Neuronal stem cell (in vitro differentiated cells): ENCODE measurements at places on chromosomes 4 and X.

- DNase-seq, result no peak
Measured at GRCh38 chr4:139014371-139015268, 961 bp upstream of the NOCT start.

DNA sequence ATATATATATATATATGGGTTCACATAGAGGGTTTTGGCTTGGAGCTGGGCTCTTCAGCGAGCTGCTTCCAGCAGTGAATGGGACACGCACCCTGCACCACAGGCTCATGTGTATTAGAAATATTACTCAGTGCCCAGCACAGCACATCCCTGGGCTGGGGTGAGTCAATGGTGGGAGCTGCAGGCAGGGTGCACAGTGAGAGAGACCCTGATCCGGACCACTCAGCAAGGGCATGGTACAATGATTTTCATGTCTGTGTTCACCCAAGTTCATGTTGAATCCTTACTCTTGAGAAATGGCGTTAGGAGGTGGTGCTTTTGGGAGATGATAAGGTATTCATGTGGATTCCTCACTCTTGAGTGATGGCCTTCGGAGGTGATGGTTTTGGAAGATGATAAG lies 194.7 kb downstream of the ASMT start:
- no peak for DNase-seq

DNA sequence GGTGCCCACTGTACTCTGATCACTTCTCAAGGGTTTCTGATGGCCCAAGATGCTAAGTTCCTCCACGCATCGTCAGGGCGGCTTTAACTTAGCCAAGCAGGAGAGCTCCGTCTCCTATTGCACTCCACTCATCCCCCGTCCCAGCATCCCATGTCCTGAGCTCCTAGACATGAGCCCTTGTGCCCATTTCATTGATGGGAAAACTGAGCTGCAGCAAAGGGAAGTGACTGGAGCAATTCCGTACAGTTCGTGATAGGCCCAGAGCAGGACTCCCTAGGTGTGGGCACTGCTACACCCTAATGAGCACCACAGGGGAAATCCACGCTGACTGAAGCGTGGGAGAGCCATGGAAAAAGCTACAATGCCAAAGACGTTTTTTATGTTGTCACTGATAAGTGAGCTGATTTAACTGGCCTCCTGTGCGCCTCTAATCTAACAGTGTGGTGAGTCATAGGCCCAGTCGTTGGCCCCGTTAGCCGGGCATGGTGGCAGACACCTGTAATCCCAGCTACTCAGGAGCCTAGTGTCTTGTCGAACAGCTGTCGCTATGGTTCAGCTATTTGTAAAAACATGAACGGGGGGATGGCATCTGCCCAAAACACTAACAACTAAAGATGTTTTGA lies 14.9 kb downstream of the NSDHL start:
- DNase-seq, result no peak

DNA sequence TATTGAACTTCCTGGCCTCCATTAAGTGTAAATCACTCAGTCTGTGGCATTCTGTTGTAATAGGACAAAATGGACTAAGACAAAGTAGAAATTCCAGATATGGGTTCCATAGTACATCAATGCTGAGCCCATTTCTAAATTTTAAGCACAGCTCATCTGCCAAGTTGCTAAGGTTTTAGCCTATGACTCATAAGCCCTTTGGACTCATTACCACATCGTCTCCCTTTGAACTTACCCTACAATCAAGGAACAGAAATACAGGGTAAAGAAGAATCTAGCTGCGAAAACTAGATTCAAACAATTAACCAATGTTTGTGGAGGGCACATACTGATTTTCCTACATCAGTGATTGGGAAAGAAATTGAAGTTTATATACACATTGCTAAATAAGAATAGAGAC lies 31.8 kb downstream of the NAA11 start:
- DNase-seq, result no peak

GRCh38 chr4:134533068-134533467 lies 331.5 kb upstream of the PABPC4L start:
- no peak for DNase-seq

- no peak for DNase-seq
Measured at GRCh38 chrX:36071061-36071460, 151.5 kb downstream of the CFAP47 start.

GRCh38 chr4:164169591-164169990 lies 584.3 kb upstream of the SMIM31 start:
- DNase-seq, result no peak

DNA sequence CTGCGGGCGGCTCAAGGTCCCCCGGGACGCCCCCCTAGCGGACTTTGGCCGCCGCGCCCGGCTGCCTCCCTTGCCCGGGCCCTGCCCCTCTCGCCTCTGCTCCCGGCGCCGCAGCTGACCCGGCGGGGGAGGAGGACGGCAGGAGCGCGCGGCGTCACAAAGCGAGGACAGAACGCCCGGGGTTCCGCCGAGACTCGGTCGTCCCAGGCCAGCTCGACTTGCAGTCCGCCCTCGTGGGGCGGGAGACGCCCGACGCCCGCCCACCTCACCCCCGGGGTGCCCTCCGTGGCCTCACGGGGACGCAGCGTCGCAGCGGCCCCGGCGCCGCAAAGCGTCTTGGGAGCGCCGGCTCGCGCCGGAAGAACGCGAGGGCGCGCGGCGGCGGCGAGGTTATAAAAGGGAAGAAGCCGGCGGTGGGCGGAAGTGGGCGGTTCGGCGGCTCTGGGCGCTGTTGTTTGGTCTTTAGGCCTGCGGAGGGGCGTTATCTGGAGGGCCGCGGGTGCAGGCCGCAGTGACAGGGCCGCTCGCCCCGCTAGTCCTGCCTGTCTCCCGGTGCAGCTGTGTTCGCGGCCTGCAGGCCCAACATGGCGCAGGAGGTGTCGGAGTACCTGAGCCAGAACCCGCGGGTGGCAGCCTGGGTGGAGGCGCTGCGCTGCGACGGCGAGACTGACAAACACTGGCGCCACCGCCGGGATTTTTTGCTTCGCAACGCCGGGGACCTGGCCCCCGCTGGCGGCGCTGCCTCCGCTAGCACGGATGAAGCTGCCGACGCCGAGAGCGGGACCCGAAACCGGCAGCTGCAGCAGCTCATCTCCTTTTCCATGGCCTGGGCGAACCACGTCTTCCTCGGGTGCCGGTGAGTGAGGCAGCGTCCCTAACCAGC lies at the start of gene CDKN2AIP:
CDKN2AIP (plus strand) TSS at position 423 of the 883 bp plus-strand sequence; CDS start at position 585, 162 bp downstream.
- DNase-seq, result peak; percentile 96

DNA sequence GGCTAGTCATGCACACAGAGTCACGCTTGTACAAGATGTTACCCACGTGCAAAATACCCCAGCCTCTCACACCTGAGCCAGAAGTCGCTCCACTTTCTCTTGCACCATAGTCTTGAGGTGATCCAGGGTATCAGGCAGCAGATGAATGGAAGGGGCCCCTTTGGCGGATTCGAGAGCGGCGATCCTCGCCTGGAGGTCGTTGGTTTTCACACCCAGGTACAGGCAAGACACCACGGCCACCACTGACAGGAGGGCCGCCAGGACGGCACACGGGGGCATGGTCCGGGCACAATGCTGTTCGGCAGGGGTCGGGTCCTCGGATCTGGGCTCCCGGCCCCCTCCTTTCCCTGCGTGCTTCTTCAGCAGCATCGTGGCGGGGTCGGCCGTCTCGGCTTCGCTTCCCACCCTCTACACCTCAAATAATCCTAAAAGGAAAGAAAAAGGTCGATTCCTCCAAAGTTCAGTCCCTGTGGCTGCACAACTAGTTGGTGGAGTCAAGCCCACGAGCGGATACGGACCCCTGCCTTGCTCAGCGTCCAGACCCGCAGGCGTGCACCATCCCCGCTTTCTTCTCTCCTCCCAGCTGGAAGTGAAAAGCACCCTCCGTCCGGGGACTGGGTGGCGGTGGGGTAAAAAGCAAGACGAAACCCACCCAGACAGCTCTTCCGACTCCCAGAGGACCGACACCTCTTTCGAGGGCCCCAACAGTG lies 652 bp downstream of the COL25A1 start:
- DNase-seq, result no peak

GRCh38 chr4:146110871-146111485 lies 64.5 kb upstream of the LSM6 start:
- DNase-seq, result no peak

GRCh38 chr4:152399246-152399645 lies 136.6 kb downstream of the FBXW7 start:
- no peak for DNase-seq

DNA sequence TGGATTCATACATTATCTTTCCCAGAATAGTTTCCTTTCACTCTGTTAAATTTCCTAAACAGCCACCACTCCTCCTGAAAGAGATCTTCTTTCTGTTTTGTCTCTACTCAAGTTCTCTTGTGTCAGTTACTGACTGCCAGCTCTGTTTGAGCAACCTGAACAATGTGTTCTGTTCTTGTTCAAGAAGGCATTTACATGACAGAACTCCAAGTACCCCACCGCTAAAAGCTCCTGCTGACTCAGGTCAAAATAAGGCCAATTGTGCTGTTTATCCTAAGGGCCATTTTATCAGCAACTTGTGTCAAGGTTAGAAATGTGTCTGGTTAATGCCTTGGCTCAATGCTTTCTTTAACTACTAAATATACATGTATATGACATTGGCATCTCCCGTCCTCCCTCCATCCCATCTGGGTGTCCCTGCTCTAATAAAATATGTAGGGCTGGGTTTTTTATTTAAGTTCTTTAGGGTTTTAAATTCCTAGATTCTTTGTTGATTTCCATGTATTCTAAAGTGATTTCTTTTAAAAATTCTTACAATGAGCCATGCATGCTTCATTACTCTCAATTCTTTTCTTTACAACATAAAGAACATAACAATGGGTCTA lies 144.3 kb upstream of the PAQR3 start:
- peak; percentile 14 for DNase-seq

DNA sequence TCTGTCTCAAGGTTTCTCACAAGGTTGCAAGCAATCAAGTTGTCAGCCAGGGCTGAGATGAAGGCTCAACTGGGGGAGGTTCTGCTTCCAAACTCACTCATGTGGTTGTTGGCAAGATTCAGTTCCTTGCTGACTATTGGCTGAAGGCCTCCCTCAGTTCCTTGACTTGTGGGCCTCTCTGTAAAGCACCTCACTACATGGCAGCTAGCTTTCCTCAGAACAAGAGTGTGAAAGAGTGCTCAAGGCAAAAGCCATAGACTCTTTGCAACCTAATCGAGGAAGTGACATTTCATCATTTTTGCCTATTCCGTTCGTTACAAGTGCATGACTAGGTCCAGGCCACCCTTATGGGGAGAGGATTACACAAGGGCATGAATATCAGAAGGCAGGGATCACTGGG lies 52.0 kb downstream of the CXorf58 start:
- DNase-seq, result no peak

DNA sequence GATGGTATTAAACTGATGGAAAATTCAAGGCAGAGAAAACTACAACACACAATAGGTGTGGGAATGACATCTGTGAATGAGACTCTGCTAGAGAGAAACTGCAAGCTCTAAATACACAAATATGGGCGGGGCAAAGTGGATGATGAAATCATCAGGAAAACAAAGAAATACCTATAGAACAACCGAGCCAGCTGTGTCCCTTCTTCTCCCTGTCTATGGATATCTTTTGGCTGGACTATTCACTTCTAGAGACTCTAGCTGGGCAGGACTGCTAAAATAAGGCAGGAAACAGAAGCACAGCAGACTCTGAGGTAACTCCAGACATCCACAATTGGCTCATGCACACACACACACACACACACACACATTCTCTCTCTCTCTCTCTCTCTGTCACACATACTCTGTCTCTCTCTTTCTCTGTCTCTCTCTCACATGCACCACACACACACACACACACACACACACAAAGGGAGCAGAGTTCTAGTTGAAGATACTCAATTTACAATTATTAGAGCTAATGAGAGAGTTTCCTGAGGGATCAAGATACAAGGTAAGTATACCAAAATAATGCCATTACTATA lies 27.2 kb upstream of the EDNRA start:
- DNase-seq, result no peak

DNA sequence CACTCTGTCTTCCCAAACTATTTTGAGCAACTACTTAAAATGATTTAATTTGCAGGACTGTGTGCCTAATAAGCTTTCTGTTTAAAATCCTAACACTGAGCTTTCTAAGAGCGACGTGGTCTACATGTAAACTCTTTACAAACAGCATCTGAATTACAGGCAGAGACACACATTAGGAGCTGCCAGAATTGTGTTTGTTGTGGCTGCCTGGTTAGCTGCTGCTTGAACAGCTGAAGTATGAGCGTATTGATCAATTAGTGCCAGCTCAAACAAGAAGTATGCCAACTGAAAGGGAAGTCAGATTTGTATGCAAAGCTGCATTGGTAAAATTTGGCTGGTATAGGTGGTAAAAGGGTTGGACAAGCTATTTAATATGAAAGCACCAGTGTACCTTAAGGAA lies 384.4 kb downstream of the PCDH7 start:
- no peak for DNase-seq

- no peak for DNase-seq
Measured at GRCh38 chr4:185480016-185480732, 8.6 kb upstream of the CCDC110 start.

DNA sequence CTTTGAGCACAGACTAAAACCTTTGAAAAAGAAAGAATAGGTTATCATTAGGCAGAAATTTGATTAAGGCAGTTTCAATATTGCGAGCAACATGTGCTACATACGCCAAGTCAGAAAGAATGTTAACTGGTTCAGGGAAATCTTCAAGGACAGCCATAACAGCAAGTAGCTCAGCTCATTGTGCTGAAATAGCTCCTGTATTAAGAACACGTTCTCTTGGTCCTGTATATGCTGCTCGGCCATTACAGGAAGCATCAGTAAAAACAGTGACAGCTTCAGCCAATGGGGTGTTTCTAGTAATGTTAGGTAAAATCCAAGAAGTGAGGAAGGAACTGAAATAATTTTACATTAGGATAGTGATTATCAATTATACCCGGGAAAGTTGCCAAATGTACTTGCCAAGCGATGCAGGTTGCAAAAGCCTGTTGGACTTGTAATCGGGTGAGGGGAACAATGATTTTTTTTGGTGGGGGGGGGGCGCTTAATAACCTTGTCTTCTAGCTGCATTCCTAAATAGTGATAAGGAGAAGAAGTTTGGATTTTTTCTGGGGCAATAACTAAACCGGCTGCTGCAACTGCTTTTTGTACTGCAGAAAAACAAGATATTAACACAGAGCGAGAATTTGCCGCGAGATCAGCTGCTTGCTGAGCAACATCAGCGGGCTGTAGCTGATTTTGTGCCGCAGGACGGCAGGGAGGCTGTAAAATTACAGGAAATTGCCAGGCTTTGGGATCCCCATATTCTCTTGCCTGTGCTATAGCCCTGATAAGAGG lies 49.4 kb upstream of the RASSF6 start:
- no peak for DNase-seq

GRCh38 chr4:89071311-89071710 lies 14.3 kb upstream of the FAM13A start:
- no peak for DNase-seq
